Activated CD4-positive, alpha-beta T cell treated with anti-CD3 and anti-CD28 coated beads, Interleukin-2, amount 50 U/mL, for 48 hours (primary cell): ENCODE measurements at places on chromosomes 3 and 15.

- no peak for DNase-seq
These were observed 9.6 kb downstream of the DENND6A start for GRCh38 chr3:57683286-57683685.

GRCh38 chr15:97177151-97177577 lies 783.3 kb upstream of the ARRDC4 start:
- no peak for DNase-seq

GRCh38 chr3:7929319-7929889 lies 572.2 kb upstream of the LMCD1 start:
- DNase-seq: no peak

GRCh38 chr3:18188491-18188890 lies 236.6 kb downstream of the SATB1 start:
- DNase-seq: no peak

GRCh38 chr3:114293838-114294535 lies at the start of gene TIGIT:
Gene TIGIT (plus strand): TSS chr3:114294028. CDS start chr3:114294062, 34 bp downstream.
- DNase-seq: no peak

DNA sequence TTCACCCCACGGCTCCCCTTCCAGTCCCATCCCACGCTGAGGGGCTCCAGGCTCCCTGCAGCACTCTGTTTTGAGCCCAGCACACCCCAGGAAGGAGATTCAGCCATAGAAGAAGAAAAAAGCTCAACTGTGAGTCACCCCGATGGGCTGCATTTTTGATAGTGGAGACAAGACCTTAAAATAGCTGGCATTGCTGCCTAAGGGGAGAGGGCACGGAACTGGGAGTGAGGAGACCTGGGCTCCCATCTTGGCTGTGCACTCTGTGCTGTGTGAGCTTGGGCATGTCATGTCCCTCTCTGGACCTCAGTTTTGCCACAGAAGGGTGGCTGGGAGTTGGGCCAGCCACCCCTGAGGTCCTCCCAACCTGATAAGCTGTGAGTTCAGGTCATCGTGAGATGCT lies 57.2 kb upstream of the SMAD6 start:
- DNase-seq: no peak

- DNase-seq: no peak
These were observed 116.5 kb upstream of the ALDH1A3 start for GRCh38 chr15:100762913-100763834.

- DNase-seq: peak; percentile 38
These were observed 75.2 kb downstream of the NEO1 start for GRCh38 chr15:73127302-73127936.

DNA sequence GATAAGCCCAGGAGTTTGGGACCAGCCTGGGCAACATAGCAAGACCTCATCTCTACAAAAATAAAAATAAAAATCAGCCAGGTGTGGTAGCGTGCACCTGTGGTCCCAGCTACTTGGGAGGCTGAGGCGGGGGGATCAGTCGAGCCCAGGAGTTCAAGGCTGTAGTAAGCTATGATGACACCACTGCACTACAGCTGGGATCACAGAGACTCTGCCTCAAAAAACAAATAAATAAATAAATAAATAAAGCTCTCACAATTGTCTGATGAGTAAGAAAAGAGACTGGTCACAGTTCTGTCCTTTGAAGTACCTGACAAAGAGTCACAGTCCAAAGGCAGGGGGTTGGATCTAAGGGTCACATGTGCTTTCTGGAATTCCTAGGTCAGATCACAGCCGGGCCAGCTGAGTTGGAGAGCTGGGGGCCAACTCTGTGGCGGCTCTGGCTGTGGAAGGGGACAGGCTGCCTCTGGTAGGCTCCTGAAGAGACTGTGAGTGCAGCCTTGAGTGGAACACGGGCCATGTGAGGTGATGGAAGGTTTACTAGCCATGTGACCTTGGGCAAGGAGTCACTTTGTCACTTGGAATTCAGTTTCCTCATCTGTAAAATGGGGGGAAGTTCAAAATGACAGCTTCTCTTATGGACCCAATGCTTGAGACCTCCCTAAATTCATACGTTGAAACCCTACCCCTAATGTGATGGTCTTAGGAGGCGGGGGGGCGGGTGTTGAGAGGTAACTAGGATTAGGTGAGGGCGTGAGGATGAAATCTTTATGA lies 47.2 kb downstream of the WHAMM start:
- no peak for DNase-seq

GRCh38 chr15:69200832-69201745 lies 40.7 kb downstream of the GLCE start:
- DNase-seq: no peak

- peak; percentile 35 for DNase-seq
These were observed at the start of gene CHRNA7 for GRCh38 chr15:32029862-32030781. Gene CHRNA7 (plus strand): TSS chr15:32030515. CDS start chr15:32030595, 80 bp downstream.

DNA sequence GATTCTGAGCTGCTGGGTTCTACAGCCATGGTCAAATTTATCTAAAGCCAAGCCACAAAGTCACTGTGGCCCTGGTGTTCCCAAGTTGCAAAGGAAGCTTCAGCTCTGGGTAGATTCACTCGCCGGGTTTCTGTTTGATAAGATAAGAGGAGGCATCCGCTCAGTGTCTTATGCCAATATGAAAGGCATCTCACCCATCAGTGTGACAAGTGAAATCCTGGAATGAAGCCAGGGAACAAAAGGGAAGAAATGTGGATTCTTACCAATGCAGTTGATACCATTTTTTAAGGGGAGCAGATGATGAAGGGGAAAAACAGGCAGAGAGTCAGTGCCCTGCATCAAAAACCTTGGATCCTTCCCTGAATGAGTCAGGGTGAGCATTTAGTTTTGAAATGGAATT lies 2.8 kb upstream of the CPNE4 start:
- DNase-seq: no peak

DNA sequence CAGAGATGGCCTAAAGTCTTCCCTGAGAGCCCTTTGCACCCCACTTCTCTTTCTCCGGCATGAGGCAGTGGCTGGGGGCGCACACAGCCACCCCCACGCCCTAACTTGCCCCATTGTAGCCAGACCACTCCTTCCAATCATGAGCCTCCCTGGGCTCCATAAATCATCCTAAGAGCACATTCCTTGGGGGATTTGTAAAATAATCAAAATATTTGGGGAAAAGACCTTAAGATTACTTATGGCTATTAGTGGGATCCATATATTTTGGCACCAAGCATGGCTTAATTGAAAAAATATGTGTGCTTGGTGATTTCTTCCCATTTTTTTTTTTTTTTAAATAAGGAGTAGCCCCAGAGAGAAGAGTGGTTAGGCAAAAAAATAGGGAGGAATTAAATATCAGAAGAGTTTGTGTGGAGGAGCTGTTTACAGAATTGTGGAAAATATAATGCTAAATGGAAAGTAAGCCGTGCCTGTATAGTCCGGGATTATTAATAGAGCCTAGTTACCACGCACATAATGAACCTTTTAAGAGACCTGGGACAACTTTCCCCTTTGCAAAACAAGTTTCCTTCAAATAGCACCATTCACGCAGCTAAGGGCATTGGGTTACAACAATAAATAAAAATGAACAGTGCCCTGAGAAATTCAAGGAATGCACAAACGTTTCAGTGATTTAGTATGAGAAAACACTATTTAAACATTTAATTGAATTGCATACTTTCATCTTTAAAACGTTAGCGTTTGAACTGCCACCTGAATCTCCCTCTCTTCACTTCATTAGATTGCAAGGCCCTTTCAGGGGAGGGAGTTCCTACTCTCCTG lies 46.1 kb downstream of the SMAD6 start:
- DNase-seq: no peak

- DNase-seq: no peak
These were observed 31.2 kb downstream of the TGM4 start for GRCh38 chr3:44905446-44906157.

- no peak for DNase-seq
These were observed 5.0 kb upstream of the DNAJB8 start for GRCh38 chr3:128471720-128472119.

DNA sequence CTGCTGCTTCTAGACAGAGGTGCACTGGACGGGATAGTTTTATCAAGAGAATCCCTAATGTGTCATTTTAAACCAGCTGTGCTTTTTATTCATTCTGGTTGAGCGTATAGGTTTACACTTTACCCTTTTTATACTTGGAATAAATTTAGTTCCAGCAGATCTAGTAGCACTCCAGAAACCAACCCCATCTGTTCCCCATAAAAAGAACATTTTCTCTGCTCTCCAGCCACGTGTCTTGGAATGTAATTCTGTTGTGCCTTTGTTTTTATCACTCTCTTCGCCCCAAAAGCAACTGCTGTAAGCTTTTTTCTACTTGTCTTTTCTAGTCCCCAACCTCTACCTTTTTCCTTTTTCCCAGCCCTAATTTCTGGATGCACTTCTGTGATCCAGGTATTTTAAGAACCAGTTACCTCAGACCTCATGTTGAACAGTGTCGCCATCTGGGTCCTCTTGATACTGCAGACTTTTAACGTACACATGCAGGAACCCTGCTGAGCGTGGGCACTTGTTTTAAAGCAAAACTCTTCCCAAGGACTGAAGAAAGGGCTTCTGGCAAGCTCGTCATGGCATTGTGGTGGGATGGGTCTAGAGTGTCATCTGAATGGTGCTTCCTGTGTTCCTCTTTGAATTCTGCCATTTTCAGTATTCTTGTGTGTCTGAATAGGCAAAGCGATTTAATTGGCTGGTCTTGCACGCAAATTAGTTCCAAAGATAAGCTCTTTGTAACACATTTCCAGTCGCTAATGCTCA lies 5.7 kb upstream of the EXOG start:
- DNase-seq: no peak

DNA sequence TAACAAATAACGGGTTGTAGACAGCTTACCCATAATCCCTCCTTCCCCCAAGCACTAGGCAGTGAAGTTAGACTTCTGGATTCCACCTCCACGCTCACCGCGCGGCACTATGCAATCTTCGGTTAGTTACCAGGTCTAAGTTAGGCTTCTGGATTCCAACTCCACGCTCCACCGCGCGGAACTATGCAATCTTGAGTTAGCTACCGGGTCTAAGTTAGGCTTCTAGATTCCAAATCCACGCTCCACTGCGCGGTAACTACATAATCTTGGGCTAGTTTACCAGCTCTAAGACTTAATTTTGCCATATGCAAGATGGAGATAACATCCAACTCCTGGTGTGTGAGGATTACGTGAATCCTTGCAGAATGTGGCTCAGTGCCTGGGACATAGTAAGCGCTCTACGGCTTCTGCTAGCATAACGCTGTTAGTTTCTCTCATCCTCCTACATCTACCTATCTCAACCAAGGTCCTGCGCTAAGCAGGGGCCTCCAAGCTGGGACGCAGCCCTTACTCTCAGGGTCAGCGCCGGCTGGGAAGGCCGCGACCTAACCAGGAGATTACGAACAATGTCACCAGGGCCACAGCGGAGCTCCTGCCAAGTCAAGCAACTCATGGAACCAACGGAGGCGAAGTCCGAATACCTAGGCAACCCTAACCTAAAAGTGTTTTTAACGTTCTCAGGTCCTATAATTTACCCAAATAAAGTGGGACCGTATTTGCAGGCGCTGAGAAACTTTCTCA lies 497 bp upstream of the RPLP1 start:
- peak; percentile 45 for DNase-seq

GRCh38 chr3:13347390-13347950 lies 72.7 kb downstream of the NUP210 start:
- DNase-seq: no peak

DNA sequence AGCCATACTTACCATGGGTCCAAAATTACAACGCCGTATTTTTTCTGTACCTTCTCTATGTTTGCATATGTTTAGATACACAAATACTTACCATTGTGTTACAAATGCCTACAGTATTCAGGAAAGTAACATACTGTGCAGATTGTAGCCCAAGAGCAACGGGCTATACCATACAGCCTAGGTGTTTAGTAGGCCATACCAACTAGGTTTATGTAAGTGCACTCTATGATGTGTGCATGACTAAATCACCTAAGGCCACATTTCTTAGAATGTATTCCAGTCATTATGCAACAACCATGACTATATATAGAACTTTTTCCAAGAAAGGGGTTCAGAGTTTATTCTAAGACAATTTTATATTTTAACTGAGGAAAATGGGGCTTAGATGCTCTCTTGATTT lies 411.7 kb downstream of the MAGI1 start:
- no peak for DNase-seq

- DNase-seq: no peak
These were observed 3.1 kb upstream of the SMAD6 start for GRCh38 chr15:66698971-66699370.

- peak; percentile 20 for DNase-seq
These were observed 459.9 kb downstream of the RAP2B start for GRCh38 chr3:153621953-153622352.
